Frontal cortex (tissue), 4 donors: ENCODE measurements at places on chromosomes 3 and 15.

GRCh38 chr3:50658416-50658815 is 16.3 kb upstream of the DOCK3 start:
- no peak for DNase-seq

DNA sequence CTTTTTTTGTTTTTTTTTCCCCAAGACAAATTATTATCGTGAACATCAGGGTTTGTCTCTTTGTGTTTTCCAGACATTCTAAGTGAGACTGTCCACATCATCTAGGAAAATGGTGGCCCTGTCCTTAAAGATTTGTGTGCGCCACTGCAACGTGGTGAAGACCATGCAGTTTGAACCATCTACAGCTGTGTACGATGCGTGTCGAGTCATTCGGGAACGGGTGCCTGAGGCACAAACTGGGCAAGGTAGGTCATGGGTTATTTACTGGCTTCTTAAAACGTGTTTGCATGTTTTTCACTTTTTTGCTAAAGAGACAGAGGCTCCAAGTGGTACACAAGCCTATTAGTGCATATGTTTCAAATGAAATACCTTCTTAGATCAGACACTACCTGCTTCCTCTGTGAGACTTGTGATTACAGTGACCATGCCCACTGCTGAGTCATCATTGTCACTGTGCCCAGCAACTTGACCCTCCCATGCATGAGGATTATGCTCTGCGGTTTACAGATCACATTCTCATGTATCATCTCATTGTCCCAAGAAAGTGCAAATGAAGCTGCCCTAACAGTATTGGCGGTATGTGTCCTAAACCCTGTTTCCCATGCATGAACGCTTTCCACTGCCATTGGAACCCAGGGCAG is 395.2 kb upstream of the TPM1 start:
- no peak for DNase-seq

- no peak for DNase-seq
Observed at GRCh38 chr15:29377161-29377560, 107.5 kb upstream of the NSMCE3 start.

GRCh38 chr15:99139276-99139675 is 34.4 kb downstream of the SYNM start:
- DNase-seq, result no peak

DNA sequence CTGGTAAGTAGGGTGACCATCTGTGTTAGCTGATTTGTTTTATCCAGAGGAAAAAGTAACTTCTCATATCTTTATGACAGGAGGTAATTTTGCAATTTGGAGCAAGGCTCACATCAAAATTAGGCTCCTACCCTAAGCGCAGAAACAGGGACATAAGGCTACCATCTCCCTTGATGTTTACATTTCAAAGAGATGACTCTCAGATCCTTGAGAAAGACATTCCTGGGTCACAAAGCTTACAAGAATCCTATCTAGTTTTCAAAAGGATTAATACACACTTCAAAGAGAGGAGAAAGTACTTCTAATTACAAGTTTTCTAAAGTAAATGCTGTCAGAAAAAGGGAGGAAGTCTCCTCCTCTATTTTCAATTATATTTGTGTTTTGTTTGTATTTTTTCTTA is 7.0 kb downstream of the ZPLD1 start:
- DNase-seq, result no peak

- DNase-seq, result peak; percentile 81
Observed at GRCh38 chr3:179260949-179261765, 10.2 kb upstream of the KCNMB3 start.

DNA sequence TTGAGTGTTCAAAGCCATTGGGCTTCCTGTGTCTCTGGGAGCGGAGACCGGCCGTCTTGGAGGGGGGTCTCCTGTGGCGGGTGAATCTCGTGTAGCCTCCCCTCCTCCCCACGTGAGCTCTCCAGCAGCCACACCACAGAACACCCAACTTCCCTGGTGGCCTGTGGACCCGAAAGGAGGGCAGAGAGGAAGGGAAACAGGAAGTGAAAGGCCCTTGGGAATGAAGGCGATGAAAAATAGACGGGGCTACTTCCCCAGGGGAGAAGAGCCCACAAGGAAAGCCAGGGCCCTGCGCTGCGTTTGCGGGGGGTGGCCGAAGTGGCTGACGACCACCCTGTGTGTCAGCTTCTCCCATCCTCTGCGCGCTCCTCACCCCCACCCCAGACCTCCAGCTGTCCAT is 5.4 kb downstream of the ANKRD63 start:
- no peak for DNase-seq

DNA sequence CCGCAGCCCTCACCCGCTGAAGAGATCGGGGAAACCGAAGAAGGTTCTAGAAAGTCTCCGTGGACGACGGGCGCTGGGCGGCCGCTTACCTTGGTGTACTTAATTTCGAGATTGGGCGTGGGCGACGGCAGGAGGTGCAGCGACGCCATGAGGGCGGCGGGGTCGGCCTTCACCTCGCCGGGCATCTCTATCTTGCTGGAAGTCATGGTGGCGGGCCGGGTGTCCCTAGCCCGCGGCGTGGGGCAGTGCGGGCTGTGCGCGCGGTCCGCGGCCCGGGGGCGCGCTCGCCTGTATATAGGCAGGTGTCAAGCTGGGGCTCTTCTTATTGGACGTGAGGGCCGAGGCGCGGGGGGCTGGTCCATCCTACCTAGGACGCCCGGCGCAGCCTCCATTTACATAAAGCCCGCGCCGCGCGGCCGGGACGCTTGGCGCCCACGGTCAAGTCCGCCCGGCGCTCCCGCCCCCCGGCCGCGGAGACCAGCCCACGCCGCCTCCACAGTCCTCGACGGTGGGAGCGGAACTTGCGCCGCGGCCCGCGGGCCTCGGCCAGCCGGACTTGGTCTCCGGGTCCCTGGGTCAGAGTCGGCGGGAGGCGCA is at the start of gene ALDH1A2:
Gene ALDH1A2 (minus strand): TSS at position 267 of the 597 bp plus-strand sequence. CDS start 61 bp downstream, at position 206.
- no peak for DNase-seq

DNA sequence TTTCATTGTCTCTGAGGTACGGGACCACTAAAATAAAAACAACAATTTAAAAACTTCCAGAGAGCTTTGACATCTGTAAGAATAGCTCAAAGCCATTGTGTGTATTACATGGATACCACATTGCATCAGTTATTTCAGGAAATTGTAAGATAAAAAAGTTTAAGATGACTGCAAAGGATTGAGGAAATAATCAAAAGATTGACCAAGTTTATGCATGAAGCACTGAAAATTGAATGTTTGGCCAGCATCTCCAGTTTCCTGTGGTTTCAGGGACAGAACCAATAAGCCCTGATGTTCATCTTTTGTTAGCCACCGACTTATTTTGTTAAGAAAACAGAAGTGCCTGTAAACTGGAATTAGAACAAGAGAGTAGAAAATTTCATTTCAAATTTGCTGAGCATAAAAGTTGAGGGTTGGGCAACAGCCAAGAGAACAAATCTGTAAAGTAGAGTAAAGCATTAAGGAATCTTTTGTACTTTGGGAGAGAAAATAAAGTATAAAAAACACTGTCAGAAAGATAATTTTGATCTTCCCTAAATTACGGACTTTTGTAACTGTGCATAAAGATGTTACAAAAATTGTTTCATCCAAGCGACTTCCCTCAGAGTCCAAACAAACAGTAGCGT is 211.5 kb upstream of the P2RY1 start:
- no peak for DNase-seq

- no peak for DNase-seq
Observed at GRCh38 chr15:83498801-83499200, 51.7 kb downstream of the SH3GL3 start.

GRCh38 chr15:50857763-50858162 is 50.7 kb upstream of the AP4E1 start:
- no peak for DNase-seq

DNA sequence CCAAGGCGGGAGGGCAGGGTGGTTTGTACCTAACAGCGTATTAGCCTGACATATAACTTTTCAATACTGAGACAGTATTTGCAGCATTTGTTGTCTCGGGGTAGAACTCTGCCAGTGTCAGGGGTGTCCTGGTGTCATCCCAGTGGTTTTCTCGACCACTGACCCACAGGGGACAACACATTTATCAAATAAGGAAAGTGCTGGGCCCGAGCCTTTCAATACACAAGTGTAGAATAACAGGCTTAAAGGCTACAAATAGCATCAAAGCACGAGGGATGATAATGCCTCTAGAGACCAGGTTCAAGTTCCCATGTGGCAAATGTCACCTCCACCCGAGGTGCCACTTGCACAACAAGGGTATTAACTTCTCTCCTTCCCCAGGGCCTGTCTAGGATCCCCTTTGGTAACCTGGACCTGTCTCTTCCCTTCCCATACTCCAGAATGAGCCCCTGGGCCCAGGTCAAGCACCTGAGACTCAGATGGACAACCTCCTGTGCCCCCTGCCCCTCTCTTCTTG is 9.5 kb upstream of the SLC6A6 start:
- DNase-seq, result no peak

DNA sequence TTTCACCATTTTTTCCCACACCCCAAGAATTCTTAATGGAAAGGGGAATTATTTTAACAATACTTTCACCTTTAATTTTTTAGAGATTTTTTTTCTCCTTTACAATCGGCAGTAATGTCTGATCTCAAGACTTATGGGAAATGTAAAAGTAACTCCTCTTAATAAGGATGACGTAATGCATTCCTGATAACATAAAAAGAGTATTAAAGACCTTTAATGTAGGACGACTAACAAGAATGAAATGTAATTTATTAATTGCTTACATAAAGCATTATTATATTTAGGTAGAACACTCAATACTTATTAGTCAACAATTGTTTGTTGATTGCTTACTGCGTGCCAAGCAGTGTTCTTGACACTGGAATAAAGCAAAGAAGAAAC is 416.8 kb upstream of the NAALADL2 start:
- DNase-seq, result no peak

DNA sequence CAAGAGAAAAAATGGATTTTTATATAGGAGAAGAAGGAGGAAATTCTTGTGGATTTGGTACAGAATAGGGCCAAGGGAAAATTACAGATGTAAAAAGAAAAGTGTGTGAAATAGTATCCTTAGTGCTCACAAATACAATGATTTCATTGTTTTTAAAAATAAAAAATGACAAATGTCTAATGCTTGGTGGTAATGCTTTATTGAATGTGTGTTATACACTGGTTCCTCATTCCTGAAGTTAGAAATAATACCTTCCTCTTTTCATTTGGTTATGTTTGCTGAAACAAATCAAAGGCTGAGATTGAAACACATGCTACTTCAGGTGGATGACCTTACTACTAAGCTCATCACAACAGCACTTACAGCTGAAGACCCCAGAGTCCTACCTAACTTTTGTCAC is 37.7 kb upstream of the CCR2 start:
- no peak for DNase-seq

DNA sequence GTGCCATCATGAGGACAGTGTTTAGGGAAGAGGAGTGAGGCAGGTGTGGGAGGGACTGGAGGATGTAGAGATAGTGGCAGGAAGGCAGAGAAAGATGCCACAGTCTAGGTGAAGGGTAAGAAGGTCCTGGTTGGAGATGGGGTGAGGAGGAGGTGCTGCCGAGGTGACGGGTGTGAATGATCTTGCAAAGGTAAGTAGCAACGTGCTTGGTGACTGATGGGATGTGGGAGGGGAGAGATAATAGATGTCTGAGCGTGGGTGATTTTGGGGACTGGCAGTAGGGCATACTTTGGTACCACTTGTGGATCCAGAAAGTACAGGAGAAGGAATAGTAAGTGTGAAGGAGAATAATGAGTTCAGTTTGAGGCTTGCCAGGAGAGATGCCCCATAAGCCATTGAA is 27.2 kb downstream of the EPHB3 start:
- DNase-seq, result no peak
